ENCODE measurements at places on chromosomes 6 and 20.

DNA sequence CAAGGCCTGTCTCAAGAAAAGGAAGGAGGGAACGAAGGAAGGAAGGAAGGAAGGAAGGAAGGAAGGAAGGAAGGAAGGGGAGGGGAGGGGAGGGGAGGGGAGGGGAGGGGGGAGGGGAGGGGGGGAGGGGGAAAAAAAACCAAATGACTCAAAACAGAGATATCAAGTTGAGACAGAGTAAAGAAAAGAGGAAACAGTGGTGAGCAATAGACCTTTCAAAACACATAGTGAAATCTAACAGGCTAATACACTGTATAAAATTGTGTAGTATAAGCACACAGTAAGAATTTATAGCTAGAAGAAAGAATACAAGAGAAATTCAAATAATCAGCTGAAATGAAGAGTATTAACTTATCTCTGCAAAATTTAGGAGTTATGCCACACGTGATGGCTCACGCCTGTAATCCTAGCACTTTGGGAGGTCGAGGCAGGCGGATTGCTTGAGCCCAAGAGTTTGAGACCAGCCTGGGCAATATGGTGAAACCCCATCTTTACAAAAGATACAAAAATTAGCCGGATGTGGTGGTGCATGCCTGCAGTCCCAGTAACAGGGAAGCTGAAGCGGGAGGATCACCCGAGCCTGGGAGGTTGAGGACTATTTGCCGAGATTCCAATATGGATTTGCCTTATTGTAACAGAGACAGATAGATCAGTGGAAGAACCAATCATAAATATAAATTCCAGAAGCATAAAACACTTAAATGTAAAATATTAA lies 123.2 kb downstream of the PRND start:
- no peak for DNase-seq

DNA sequence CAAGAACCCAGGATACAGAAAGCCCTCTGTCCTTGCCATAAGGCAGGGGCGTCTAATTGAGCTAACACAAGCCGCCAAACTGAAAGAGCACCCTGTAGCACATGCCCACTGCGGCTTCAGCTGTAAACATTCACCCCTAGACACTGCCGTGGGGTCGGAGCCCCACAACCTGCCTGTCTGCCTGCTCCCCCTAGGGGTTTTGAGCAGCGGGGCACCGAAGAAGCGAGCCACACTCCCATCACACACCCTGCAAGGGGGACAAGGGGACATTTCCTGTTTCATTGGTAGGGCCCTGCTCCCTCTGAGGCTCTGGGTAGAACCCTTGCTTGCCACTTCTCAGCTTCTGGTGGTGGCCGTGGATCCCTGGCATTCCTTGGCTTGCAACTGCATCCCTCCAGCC lies 45.2 kb upstream of the BCLAF1 start:
- DNase-seq: no peak

GRCh38 chr6:44775121-44775520 lies 387.6 kb downstream of the CDC5L start:
- no peak for DNase-seq

DNA sequence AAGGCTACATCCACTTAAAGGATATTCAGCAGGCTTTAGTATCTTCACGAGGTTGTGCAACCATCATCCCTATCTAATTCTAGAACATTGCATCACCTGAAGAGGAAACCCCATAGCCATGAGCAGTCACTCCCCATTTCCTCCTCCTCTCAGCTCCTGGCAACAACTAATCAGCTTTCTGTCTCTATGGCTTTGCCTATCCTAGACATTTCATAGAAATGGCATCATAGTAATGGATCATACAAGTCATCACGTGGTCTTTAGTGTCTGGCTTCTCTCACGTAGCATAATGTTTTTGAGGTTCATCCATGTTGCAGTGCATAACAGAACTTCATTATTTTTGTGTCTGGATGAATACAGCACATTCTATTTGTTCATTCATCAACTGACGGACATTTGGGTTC lies 20.5 kb downstream of the SNAI1 start:
- no peak for DNase-seq

- no peak for DNase-seq
Observed at GRCh38 chr6:111788379-111789276, 84.6 kb downstream of the FYN start.

GRCh38 chr6:1703091-1703855 lies 93.6 kb downstream of the FOXC1 start:
- no peak for DNase-seq

DNA sequence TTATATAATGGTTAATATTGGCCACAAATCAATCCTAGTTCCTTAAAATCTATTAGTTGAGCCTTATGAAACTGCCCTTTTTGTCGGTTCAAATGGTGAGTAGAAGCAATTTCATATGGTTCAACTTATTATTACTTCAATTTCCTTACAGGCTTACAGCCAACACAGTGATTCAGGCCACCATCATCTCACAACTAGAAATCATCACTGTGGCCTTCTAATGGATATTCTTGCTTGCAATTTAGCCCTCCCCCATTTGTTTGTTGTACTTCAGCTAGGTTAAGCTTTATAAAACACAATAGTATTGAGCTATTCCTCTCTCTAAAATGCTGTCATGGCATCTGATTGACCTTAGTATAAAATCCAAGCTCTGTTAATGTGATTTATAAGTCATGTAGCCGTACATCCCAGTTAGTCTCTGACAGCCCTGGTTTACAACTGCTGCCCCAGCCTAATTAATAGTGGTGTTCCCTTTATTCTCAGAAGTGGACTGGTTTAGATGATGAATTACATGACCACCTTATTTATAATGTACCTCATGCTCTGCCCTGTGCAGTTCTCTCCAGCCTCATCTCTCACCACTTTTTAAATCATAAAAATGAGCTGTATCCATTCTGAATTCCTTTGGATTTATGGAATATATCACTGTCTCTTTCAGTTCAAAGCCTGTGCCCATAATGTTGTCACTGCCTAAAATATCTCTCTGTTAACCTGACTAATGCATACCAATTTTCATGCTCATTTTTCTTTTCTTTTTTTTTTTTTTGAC lies 36.7 kb downstream of the LAMA2 start:
- no peak for DNase-seq

- DNase-seq: no peak
Observed at GRCh38 chr20:19903168-19903811, 113.9 kb upstream of the NAA20 start.

DNA sequence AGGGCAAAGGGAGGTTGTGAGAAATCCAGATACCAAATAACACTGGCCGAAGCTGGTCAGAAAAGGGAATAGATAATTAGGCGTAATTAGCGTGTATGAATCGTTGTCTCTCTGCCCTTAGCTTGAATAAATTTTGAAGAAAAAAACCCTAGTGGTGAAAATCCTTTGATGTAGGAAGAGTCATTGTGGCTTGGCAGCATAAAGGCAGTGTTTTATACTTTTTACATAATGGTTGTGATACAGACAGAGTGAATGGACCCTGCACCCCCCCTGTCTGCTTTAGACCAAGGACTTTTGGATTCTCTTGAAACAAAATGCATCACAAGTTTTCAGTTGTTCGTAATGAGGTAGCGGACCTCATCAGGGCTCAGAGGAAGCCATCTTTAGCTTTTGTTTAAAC lies 126.5 kb downstream of the AFG1L start:
- no peak for DNase-seq

DNA sequence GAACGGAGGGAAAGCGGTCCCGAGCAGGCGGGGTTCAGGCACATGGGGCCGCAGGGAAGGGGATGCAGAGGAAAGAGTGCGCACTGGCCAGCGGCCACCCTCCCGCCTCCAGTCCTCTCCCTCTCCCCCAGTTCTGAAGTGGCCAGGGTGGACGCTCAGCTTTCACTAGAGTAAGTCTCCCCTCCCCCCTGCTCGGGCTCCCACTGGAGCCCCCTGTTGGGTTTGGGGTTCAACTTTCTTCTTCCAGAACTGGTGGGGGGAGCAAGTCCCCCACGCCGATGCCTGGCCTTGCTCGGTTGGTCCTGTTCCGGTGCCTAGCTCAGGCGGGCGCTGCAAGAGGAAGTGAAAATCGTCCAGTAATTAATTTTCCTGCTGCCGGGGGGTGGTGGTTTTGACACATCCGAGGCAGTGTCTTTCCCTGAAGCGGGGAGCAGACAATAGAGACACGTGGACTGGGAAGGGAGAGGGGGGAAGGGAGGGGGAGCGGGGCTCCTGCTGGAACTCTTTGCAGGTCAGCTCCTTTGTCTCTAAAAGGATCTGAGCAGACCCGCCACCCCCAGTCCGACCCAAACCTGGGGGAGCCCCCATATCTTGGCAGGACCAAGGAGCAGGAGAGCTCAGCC lies 824 bp upstream of the SCRT2 start:
- DNase-seq: peak; percentile 82

- no peak for DNase-seq
Observed at GRCh38 chr6:52061481-52061880, 25.9 kb downstream of the PKHD1 start.

DNA sequence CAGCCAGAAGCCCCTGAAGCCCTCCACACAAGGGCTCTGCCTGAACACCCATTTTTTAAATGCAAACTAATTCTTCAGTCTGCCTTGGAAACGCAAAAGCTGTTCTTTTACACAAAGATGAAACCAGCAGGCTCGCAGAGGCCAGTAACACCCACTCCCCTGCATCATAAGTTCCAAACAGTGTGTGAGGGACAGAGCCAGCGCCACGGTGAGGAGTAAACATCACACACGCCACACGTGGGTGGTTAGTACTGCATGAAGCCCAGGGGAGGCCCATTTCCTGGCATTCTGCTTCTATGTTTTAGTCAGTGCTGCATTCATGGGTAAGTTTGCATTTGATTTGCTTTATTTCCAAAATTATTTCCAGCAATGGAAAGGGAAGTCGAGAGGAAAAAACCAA lies 217.7 kb upstream of the RIN2 start:
- DNase-seq: no peak

DNA sequence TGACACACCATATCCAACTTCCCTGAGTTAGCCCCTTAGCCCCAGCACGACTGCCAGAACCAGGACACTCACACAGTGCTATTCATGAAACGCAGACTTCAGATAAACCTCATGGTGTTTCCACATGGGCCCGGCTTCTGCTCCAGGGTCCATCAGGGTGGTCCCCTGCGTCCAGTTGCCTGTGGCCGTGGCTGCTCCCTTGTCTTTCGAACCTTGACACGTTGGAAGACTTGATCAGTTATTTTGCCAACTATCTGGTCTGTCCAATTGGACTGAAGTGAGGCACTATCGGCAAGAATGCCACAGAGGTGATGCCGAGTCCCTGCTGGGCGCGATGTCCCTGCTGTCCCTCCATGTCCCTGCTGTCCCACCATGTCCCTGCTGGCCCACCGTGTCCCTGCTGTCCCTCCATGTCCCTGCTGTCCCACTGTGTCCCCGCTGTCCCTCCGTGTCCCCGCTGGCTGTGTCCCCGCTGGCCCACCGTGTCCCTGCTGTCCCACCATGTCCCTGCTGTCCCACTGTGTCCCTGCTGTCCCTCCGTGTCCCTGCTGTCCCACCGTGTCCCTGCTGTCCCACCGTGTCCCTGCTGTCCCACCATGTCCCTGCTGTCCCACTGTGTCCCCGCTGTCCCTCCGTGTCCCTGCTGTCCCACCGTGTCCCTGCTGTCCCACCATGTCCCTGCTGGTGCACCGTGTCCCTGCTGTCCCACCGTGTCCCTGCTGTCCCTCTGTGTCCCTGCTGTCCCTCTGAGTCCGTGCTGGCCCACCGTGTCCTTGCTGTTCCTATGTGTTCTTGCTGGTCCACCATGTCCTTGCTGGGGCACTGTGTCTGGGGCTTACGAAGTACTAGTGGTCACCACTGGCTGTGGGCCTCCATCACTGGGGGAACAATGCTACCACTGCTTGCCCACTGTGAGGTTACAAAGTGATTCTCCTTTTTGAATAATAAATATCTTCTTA lies 251.4 kb downstream of the DLL1 start:
- no peak for DNase-seq

GRCh38 chr20:59706400-59706693 lies 102.0 kb downstream of the PHACTR3 start:
- no peak for DNase-seq

DNA sequence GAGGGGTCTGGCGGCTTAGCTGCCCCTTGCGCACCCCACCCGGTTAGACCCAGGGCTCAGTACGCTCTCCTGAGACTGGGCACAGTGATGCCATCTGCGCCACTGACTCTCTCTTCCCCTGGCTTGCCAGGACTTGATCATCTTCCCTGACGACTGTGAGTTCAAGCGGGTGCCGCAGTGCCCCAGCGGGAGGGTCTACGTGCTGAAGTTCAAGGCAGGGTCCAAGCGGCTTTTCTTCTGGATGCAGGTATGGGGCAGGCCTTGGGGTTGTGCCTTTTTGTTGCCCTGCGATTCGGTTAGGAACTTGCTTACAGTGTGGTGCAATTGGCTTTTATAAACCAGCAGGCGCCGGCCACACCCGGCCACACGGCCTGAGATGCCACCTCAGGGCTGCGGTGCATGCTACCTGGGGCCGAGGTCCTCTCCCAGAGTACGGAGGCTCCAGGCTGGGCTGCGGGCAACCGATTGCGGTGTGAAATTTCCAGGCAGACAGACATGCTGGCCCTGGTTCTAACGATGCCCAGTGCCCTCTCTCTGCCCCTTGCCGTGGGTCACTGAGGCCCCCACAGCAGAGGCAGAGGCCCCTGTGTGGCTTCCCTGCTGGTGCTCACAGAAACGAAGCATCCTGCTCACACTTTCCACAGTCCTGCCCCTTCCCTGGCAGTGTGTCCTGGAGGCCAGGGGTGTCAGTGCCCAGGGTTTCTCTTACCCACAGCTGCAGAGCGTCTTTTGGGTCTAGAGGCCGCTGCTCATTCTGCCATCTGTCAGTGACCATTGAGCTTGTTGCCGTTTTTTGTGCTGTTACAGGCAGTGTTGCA lies 1.7 kb downstream of the ADRM1 start:
- DNase-seq: no peak

DNA sequence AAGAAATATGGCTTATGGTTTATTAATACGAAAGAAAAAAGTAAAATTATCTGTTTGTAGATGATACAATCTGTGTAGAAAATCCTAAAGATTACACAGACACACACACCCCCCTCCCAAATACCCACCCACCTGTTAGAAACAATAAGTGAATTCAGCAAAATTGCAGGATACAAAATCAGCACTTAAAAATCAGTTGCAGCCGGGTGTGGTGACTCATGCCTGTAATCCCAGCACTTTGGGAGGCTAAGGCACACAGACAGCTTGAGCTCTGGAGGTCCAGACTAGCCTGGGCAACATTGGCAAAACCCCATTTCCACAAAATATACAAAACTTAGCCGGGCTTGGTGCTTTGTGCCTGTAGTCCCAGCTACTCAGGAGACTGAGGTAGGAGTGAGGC lies 42.3 kb downstream of the NINL start:
- DNase-seq: no peak

DNA sequence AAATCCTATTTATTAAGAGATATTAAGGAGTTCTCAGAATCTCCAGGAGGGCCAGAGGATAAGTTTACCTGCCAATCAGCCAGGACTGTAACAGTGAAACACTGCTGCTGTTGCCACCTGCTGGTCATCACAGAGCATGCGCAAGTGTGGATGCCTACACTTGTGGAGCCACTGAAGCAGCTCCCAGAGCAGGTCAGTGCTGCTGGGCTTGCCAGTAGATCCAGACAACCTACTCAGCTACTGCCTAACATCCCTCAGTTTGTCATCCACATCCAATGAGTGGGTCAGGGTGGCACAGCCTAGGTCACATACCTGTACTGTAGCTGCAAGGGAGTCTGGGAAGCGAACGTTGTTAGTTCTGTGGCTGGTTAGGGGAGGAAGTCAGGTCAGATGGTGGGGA lies 18.3 kb upstream of the NHSL1 start:
- DNase-seq: peak; percentile 61

GRCh38 chr6:65633501-65633900 lies 73.5 kb downstream of the EYS start:
- DNase-seq: no peak

Data from NCI-H526 (cell line).